Left ventricle myocardium inferior (tissue), 1 donor: ENCODE measurements at places on chromosomes 11 and 22.

GRCh38 chr11:19827399-19828135 is 114.9 kb downstream of the NAV2 start:
- DNase-seq, result no peak

DNA sequence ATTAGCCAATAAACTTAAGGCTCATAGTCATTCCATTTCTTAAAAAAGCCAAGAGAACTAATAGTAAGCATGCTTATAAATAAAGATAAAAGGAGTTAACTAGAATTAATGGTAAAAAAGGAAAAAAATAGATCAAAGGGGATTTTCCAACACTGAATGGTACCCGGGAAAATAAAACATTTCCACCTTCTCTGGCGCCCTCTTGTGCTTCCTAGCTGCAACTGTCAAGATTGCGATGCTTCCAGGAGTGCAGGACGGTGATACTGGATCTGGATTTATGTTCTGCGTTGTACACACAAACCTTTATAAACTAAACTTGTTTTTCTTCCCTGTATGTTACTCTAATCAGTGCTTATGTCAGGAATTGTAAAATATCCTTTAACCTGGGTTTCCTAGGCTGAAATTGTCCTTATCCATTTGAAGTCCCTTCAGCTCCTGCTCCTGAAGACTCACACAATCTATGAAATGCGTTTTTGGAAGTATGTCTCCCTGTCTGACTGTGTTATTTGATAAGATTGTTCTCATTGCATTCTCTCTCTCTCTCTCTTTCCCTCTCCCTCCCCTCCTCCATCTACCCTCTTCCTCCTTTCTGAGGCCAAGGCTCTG is 9.6 kb upstream of the HTATIP2 start:
- DNase-seq, result no peak

GRCh38 chr11:114102993-114103896 is 43.7 kb downstream of the ZBTB16 start:
- no peak for DNase-seq

DNA sequence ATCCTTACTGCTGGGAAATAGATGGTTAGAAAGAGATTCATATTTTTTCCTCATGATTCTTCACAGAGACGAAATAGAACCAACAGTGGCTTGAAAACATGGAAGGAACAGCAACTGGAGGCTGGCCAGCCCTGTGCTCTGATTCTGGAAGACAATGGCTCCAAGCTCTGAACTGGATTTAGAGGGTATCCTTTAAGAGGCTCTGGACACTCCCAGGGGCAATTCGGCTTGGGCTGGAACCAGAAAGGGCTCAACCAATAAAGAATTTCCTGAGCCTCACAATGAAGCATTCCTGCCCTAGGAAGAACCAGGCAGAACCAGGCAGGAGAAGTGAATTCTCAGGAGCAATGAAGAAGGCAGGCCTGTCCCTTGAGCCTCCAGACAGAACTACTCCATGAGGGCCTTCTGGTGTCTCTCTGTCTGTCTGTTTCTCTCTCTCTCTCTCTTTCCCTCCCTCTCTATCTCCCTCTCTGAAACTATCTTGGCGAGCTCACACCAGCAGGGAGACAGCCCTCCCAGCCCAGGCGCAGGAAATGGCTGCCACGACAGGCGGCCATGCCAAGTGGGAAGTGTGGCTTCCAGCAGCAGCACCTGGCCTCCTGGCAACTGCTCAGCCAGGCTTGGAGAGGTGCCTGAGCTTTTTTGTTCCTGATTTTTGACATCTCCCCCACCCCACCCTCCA is 93.3 kb downstream of the RCN1 start:
- no peak for DNase-seq

GRCh38 chr11:96257972-96258934 is 84.7 kb downstream of the MAML2 start:
- no peak for DNase-seq
